Omental fat pad (tissue), 4 donors: ENCODE measurements at places on chromosomes 16 and 17. TPM values are rescaled to one million over a fixed set of nuclear protein-coding genes. Genes with fewer than 3 reads are reported as not detected.

DNA sequence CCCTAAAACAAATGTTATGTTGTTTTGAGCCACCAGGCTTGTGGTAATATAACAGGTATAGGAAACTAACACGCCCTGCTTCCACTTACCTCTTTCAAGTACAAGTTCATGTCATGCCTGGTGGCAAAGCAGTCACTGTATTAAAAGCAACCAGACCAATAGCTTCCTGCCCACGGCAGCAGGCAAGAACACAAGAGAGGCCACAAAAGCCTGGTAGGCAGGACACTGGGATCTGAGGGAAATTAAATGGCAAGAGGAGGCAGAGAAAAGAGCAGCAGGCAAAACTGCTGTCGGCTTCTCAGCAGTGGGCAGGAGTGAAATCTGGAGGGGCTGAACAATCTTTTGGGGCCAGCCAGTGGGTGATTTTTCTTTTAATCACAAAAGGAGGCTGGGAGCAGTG is 2.2 kb downstream of the CYTH1 start:
- no peak for DNase-seq

DNA sequence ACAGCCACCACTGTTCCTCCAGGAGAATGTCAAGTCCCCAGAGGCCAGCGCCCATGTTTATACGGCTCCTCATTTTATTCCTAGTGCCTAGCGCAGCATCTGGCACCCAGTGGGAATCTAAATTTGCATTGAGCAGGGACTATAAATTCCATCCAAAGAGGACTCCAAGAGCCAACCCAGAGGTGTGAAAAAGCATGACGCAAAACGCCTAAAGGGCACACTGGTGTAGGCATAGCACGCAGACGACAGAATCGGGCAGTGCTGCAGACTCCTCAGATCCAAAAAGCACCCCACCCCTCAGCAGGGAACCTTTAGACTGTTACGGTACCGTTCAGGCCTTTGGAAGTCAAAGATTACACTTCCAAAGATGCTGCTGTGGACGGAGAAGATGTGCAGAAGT is 19.5 kb downstream of the TEKT5 start:
- DNase-seq: no peak

DNA sequence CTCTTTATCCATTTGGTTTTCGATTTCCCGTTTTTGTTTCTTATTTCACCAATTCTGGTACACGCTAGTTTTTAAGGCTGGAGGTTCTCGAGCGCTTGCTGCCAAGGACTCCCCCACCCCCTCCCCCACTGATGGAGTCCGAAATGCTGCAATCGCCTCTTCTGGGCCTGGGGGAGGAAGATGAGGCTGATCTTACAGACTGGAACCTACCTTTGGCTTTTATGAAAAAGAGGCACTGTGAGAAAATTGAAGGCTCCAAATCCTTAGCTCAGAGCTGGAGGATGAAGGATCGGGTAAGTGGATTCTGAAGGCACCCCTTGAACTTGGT is 825 bp downstream of the RPTOR start:
- no peak for DNase-seq

- no peak for DNase-seq
Observed at GRCh38 chr17:55702150-55702549, 20.5 kb downstream of the TMEM100 start.

- DNase-seq: no peak
Observed at GRCh38 chr17:73335591-73336407, 24.0 kb upstream of the CDC42EP4 start.

DNA sequence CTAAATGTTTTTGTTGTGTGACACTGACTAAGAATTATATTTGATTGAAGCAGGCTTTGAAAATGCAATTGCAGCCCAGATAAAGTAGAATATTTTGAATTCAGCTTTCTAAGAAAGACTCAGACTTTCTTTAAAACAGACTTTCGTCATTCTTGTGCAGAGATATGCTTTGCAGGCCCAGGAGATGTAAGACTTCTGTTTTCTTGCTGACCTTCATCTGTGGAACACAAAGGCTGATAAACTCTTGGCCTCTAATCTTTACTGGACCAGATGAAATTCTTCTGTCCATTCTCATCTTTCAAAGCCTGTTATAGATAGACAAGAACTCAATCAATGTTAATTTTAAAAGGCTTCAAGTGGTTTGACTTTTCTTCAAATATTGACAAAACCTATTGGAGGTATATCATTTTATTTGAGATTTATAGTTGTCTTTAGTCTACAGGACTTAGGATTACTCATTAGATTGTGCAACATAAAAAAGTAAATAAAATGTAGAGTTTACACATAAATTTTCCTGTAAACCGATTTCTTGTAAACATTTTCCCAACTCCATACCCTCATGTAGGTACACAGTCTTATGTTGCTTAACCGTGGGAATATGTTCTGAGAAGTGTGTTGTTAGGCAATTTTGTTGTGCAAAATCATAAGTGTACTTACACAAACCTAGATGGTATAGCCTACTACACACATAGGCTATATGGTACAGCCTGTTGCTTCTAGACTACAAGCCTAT is 94.2 kb downstream of the MAP2K4 start:
- DNase-seq: no peak

DNA sequence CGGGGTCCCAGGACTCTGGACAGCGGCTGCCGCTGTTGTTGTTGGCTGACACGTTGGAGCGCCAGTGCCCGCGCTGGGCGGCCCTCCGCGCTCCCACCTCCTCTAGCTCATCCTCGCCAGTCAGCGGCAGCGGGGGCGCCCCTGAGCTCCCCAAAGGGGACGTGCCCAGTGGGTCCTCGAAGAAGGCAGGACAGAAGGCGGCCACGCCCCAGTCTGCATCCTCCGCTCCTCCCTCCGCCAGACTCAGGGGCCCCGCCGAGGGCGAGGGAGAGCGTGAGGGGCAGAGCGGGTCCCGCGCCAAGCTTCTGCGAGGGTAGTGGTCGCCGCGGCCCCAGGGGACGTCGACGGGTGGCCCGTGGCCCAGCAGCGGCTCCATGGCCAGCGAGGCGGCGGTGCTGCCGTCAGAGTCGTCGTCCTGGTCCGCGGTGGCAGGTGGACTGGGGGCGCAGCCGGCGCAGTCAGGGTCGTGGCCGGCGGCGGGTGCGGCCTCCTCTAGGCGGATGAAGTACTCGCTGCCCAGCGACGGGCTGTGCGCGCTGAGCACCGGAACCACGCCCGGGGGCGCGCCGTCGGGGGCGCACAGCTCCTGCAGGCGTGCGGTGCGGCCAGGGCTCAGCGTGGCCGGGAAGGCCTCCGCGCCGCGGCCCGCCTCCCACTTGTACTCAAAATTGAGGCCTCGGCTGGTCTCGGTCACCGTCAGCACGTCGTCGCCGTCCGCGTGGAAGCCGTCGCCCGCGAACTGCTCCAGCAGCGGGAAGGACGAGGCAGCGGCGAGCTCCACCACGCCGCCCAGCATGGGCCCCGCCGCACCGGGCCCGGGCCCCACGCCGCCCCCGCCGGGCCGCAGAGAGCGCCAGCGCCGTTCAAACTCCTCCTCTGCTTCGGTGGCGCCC is 43.2 kb upstream of the PVALEF start:
- DNase-seq: no peak

DNA sequence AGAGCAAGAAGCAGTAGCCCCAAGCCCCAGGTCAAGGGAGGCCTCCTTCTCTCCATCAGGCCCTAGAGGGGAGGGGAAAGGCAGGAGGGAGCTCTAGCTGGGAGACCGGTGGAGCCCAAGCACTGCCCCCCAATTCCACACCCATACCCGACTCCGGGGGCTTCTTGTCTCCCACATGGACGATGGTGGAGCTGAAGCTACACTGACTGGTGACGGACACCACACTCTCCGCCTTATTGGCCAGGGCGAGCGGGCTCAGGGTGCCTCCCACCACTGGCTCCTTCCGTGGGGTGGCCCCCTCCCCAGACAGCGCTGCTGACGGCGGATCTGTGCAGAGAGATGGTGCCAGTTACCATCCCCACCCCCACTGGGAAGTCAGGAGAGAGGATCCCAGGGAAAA is 6.4 kb downstream of the PER1 start:
- no peak for DNase-seq

DNA sequence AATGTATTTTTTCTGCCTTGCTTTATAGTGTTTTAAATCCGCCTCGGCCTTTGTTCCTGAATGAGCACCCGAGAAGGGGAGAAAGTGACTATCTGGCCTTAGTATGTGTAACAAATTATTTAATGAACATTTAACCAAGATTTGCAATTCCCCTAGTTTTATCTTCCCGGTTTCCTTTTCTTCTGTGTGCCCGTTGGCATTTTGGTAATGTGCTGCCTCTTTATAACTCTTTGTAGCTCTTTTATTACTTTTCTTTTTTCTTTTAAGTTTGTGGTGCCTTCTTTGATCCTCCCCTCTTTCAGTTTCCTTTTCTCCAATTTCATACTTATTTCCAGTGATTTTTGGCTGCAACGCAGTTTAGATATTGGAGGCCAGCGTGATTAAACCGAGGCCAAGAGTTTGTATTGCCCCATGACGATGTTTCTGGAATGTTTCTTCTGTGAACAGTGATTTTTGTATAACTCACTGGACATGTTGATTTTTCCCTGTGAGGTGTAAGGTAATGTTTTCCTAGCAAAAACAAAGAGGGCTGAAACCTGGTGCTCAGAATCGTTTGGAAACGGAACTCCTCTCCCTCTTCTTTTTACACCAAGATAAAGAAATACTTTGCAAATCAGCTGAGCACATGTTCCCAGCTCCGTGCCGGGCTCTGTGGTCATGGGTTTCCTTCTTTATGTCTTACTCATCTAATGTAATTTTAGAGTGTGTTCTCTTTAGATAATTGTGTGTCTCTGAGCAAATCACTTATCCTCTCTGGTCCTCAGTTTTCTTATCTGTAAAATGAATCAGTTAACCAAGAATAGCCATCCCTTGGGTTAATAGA is 344.3 kb downstream of the WWOX start:
- DNase-seq: no peak

DNA sequence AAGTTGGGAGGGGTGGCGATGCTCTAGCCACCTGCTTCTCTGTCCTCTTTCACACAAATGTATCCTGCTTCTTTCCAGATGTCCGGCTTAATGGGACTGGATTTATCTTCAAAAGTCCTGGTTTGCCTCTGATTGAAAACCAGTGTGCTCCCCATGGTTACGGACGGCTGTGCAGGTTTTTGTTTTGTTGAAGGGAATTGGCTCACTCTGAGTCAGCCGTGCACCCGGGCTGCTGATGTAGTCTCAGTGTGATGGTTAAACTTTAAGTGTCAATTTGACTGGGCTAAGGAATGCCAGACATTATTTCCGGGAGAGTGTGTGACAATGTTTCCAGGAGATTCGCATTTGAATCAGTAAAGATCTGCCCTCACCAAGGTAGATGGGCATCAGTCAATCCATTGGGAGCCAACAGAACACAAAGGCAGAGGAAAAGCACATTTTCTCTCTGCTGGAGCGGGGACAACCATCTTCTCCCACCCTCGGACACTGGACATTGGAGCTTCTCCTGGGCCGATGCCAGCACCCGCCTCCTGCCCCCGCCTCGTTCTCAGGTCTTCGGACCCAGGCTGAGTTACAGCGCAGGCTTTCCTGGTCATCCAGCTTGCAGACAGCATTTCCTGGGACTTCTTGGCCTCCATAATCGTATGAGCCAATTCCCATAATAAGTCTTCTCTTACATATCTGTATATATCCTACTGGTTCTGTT is 126.9 kb upstream of the TNRC6C start:
- peak; percentile 17 for DNase-seq

DNA sequence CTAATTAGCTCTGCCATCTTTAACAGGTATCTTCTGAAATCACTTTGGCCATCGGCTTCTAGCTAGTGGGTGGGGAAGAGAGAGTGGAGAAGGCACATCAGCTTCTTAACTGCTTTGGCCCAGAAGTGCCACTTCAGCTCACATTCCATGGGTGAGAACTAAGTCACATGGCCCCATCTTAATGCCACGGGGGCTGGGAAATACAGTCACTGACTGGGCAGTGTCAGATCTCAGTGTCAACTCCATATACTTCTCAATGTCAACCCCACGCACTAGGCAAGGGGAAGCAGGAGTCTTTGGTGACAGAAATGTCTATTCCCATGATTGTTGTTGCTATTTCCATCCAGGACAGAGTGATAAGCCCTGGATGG is 29.4 kb downstream of the CCR7 start:
- DNase-seq: no peak

GRCh38 chr17:79395066-79395465 is 215.8 kb downstream of the RBFOX3 start:
- no peak for DNase-seq

DNA sequence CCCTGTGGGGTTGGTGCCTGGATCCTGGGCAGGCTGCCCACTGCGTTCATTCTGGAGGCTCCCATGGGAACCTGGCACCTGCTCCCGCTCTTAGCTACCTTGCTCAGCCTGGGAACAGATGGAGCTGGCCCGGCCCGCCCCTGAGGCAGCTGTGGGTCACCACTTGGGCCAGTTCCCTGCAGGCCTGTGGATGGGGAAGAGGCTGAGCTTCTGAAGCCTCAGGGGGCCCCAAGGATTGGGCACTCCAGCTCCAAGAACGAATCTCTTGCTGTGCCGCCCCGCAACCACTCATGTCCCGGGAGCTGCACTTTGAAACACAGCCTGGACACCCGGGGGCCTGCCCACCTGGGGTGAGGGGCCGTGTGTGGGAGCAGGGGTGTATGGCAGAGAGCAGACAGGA is 37.7 kb downstream of the BAHCC1 start:
- DNase-seq: no peak

DNA sequence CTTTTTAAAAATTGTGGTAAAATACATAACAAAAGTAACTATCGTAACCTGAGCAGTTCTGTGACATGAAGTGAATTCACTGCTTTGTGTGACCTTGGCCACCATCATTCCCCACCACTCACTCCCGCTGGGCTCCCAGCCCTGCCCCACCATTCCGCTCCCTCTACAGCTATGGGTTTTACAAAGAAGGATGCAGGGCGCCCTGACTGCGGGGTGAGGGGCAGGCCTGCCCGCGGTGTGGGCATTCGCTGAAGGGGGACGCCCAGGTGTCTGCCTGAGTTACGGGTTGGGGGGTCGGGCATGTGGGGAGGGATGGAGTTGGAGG is at the start of gene CEMP1:
Gene CEMP1, minus strand, starts transcription at position 38 of the 325 bp plus-strand sequence. CDS start 335 bp downstream, outside the sequence.
- DNase-seq: no peak

GRCh38 chr16:3640632-3641501 is 13.6 kb upstream of the DNASE1 start:
- DNase-seq: no peak

- DNase-seq: no peak
Observed at GRCh38 chr17:82031885-82032627, 578 bp downstream of the RAC3 start.

GRCh38 chr17:28372203-28372944 is 880 bp downstream of the SARM1 start:
- DNase-seq: no peak

- DNase-seq: no peak
Observed at GRCh38 chr17:67531291-67531690, 154.2 kb downstream of the PITPNC1 start.

GRCh38 chr16:1048442-1049112 is 24.0 kb upstream of the SSTR5 start:
- DNase-seq: no peak

Gene DNAI2
- total RNA-seq: not detected

Gene CCL1
- total RNA-seq: not detected

Gene CD300E
- 1.6 TPM for total RNA-seq

Gene CX3CL1
- total RNA-seq: 15.7 TPM

Gene KRTAP2-1
- total RNA-seq: not detected

Gene CLEC3A
- not detected for total RNA-seq

Gene CCL18
- total RNA-seq: 9.5 TPM

Gene SLC5A10
- not detected for total RNA-seq
